Fibroblast of lung (primary cell): ENCODE measurements at places on chromosomes 7 and 10. TPM values are rescaled to one million over a fixed set of nuclear protein-coding genes. Genes with fewer than 3 reads are reported as not detected.

Gene HK1
- 60.6 and 86.2 TPM in 2 replicates for polyA plus RNA-seq

- no peak for DNase-seq
These were observed 112.7 kb downstream of the ACTR3B start for GRCh38 chr7:152872061-152872744.

GRCh38 chr7:151212626-151213025 is 2.3 kb upstream of the H2BK1 start:
- no peak for DNase-seq

GRCh38 chr10:114278884-114279191 is 39.8 kb downstream of the VWA2 start:
- DNase-seq = no peak

DNA sequence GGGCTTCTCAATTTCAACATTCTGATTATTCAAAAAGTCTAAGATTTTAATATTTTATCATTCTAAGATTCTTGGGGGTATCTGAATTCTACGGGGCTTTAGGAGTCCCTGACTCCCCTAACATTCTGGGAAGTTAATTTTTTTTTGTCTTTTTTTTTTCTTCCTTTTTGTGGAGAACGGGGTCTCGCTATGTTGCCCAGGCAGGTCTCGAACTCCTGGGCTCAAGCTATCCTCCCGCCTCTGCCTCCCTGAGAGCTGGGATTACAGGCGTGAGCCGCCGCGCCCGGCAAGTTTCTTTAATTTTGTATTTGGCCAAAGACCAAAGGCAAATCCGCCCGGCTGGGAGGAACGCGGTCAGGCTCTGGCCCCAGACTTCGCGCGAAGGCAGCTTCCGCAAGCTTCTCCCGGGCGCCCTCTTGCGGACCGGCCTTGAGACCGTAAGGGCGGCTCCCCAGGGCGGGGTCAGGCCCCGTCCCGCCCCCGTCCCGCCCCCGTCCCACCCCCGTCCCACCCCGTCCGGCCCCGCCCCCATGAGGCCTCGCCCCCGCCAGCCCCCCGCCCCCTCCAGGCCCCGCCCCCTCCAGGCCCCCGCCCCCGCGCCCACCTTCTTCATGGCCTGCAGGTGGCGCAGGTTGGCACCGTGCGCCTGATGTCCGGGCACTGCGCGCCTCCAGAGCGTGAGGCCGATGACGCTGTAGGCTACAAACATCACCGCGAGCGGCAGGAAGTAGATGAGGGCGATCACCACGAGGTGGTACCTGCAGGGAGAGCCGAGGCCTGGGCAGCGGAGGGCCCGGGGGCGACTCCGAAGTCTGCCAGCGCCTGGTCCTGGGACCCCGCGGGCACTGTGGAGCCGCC is 8.2 kb downstream of the TACR2 start:
- peak; percentile 97 for DNase-seq

DNA sequence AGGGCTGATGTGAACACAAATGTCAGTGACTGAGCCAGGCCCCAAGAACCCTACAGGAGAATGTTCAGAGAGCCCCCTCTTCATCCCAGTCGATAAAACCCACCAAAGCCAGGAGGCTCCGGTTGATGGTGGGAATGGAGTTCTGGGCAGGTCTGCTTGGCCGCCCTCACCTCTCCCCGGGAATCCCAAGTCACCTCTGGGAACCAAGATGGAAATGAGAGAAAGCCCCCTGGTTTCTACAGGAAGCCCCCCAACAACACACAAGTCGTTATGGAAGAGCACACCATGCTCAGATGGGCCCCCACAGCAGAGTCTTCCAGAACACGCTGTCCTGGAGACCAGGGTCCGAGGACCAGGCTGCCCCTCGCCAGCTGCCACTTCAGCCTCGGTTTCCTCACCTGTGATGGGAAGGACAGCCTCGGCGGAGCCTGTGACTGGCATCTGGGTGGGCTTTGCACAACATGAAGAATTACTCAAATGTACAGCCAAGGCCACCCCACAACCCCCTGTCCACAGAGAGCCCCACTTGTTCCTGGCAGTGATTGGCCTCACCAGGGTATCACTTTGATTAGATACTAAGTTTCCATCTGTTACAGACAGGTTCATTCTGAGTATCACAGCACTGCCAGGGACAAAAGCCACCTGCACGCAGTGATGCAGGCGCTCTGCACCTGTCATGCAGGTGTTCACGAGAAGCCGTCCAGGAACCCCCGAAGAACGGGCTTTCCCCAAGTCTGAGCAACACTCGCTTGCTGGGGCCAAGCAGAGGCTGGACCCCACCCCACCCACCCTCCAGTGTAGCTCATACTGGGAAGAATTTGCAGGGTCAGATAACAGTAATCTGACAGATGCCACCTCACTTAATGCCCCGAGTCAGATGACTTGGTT is 57.6 kb downstream of the MKI67 start:
- no peak for DNase-seq

DNA sequence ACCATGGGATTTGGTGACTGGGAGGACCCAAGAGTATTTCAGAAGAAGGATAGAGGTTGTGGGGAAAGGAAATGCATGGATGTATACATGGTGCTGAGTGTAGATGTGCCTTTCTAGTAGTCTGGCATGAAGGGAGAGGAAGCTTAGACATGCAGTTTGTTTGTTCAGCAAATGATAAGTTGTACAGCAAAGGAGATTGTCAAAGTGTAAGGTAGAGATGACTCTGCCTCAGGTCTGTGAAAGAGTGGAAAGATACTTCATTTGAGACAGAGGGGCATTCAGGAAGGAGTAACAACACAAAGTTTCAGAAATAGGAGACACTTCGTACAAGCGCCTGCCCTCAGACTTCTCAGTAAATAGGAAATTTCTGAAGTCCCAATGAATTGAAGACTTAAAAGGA is 152.3 kb downstream of the CELF2 start:
- no peak for DNase-seq

DNA sequence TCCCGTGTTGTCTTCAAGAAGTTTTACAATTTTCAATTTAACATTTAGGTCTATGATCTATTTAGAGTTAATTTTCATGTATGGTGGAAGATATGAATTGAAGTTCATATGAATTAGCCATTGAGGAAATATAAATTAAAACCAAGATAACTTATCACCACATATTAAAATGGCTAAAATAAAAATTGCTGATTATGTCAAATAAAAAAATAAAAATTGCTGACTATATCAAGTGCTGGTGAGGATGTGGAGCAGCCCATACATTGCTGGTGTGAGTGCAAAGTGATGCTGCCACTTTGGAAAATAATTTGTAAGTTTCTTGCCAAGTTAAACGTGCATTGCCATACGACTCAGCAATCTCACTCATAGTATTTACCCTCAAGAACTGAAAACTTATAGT is 44.6 kb upstream of the AHR start:
- no peak for DNase-seq

- DNase-seq = peak; percentile 90
These were observed 15.4 kb downstream of the CLCN1 start for GRCh38 chr7:143331179-143331801.
